ENCODE measurements at places on chromosomes 1 and 21. TPM values are rescaled to one million over a fixed set of nuclear protein-coding genes. Genes with fewer than 3 reads are reported as not detected.

Gene VSIG8
- total RNA-seq, result not detected

Gene ARHGEF10L
- 2.4 TPM for total RNA-seq

Gene MX1
- total RNA-seq, result 25.1 TPM

Gene CD52
- 769 TPM for total RNA-seq

Gene CELA3A
- not detected for total RNA-seq

Gene WDR4
- 73.8 TPM for total RNA-seq

DNA sequence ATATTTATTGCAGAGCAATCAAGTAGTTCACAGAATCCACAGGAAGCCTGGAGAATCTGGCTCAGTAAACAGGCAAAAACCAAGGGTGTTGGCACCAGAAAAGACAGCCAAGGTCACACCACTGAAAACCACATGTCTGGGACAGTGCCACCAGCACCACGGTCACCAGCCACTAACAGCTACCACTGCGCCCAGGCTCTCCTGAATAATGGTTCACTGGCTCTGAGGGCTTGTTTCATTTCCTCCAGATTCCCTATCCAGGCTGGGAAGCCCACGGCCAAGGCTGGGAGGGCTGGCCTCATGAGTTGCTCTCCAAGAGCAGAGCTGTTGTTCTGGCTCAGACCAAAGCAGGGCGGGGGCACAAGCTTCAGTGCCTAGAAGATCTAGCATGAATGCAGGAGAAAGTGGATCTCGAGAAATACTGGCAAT is 54.5 kb upstream of the PTGFRN start:
- no peak for DNase-seq

- DNase-seq, result peak; percentile 54
These were observed 509 bp downstream of the PIK3R3 start for GRCh38 chr1:46131712-46132528.

DNA sequence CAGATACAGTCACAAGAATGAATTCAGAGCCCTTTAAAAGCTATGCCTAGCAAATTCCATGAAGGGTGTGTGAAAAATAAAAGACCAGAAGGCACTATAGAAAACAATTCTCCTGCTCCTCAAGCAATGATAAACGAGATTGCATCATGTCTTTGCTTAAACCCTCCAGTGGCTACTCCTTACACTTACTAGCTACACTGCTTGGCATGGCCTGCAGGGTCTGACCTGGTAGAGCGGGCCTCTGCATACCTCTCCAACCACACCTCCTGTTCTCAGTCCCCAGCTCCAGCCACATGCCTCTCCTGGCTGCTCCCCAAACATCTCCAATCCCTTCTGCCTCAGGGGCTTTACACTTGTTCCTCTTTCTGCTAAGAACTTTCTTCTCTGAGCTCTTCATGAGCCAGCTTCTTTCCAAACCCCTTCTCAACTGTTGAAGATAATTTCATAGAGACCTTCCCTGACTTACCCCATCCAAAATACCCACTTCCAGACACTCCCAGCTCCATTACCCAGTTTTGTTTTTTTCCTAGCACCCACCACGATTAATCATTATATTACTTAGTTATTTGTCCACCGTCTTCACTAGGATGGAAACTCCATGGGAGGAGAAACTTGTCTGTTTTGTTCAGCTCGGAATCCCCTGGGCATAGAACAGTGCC is 11.2 kb upstream of the CREG1 start:
- DNase-seq, result peak; percentile 44

DNA sequence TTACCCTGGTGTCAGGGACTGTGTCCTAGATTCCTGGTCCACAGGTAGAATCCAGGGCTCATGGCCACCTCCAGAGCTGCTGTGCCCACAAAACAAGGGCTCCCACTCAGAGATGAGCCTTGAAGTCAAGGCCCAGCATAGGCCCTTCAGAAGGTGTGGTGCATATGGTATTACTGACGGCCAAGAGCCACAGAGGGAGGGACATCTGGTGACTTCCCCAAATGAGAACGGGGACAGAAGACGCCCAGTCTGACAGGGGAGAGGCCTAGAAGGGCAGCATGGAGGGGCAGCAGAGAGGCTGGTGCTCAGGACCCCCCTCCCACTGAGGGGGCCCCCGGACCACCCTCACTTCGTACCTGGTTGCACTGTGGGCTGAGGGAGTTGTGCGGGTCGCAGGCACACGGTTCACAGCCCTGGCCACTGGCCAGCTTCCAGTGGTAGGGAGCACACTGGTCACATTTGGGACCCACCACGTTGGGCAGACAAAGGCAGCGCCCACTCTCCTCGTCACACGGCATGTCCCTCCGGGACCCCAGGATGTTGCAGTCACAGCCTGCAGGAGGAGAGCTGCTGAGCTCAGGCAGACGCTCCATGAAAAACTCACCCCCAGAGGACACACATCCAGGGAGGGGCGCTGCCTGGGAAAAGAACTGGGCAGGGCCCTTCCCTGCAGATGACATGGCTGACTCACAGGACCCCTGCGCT is 25.0 kb downstream of the LAMB3 start:
- no peak for DNase-seq

GRCh38 chr1:111615870-111616715 is 3.5 kb upstream of the RAP1A start:
- DNase-seq, result peak; percentile 75
